Hematopoietic multipotent progenitor cell treated with erythropoietin and hydrocortisone succinate and interleukin-3 and kit ligand, for 15 days (in vitro differentiated cells): ENCODE measurements at places on chromosomes 12 and 14.

DNA sequence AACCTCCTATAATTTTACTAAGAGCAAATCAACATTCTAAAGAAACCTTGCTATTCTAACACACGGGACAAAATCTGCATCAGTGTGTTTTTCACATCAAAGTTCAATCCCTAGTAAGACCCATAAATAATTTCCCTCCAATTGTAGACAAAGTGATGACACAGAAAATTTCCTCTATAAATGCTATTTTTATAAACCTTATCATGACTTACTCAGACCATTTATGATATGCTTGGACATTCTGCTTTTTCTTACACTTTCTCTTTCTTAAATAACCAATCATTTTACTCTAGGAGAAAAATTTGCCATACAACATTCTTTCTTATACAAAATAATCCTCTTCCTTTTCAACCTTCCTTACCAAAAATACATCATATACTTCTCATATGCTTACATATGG is 67.0 kb downstream of the SDR9C7 start:
- no peak for DNase-seq

DNA sequence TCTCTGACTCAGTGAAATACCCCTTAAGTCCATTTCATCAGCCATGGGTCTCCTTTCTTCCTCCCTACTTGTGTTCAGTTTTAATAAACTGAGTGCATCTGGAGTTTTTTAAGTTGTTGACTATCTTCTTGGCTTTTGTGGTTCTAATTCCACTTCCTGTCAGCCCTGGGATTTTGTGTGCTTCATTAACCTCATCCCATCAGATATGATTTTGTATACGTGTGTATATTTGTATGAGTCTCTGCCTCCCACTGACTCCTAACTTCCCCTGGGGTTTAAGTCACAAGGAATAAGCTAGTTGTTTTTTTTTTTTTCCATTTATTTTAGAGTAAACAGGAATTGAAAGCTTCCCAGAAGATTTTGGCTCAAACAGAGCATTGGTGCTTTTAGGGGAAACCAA is 62.7 kb downstream of the TTLL5 start:
- DNase-seq: no peak

DNA sequence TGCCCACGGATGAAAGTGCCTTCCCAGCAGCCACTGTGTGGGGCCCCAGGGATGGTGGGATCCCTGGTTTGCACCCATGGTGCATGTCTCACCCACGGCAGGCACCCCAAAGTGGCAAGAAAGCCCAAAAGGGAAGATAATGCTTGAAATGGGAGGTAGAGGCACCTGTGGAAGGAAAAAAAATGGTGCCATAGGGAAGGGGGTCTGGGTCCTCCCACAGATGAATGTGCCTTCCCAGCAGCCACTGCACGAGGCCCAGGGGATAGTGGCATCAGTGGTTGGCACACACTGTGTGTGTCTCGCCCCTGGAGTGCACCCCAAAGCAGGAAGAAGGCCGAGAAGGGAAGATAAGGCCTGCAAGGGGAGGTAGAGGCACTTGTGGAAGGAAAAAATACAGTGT is 264.2 kb downstream of the ALG10 start:
- DNase-seq: no peak

DNA sequence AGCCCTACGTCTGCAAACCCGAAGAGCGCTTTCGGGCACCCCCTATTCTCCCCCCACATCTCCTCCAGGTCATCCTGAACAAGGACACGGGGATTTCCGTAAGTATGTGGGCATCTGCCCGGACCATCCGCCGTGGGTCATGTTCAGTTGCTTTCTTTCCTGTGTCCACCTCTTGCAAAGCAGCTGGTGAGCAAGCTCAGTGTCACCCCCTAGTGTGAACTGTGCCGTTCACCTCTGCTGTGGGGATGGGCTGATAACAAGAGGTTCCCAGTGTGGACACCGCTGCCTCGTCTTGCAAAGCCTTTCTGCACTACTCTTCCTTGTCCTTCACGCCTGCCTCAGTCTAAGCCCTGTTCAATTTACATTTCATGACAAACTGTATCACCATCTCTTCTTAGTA is 8.6 kb downstream of the PRKAB1 start:
- DNase-seq: no peak

GRCh38 chr12:86659985-86660384 is 403.8 kb upstream of the MGAT4C start:
- DNase-seq: no peak

DNA sequence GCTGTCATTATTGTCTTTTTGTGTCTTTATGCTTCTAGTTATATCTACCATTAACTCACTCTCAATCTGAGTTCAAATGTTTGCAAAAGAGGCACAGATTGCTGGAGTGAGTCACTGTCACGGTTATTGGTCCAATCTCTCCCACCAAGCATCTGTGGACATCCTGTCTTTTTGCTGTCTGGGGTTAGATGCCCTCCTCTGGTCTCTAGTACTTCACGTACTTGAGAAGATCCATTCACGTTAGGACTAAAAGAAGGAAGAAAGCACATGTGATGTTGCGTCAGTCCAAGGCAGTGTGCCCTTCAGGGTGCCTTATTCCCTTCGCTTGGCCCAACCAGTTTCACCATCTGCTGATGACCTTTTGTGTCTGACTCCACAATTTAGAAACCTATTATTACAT is 72.3 kb upstream of the STXBP6 start:
- no peak for DNase-seq

DNA sequence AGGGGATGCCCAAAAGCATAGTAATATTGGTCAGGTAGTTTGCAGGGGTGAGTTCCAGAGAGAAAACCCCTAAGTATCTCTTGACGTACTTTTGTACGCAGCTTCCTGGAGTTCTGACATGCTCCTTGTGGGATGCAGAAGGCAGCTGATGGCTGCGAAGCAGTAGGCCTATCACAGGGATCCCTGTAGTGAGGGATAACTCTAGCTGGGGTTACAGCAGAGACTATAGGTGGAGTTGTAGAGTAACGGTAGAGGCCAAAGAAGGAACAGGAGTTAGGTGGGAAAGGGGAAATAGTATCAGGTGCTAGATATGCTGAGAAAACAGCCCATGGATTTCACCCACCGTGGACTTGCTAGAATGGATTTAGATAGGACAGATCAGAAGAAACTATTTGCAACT is 37.3 kb downstream of the MGST1 start:
- DNase-seq: no peak

DNA sequence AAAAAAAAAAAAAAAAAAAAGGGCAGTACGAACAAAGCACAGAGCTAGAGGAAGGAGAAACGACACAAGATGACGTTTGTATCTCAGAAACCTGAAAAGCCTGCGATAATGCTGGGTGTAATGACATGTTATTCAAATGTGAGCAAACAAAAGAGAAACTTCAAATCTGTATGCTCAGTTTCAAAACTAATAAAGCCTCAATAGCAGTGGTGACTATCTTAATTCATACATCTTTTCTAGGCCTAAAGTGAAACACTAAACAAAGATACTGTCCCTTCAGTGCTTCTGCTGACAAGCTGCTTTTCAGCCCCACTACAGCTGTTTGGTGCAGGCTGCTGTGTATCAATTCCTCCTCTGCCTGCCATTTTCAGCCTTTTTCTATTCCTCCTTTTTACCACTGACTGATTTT is 15.8 kb downstream of the ITPR2 start:
- no peak for DNase-seq

DNA sequence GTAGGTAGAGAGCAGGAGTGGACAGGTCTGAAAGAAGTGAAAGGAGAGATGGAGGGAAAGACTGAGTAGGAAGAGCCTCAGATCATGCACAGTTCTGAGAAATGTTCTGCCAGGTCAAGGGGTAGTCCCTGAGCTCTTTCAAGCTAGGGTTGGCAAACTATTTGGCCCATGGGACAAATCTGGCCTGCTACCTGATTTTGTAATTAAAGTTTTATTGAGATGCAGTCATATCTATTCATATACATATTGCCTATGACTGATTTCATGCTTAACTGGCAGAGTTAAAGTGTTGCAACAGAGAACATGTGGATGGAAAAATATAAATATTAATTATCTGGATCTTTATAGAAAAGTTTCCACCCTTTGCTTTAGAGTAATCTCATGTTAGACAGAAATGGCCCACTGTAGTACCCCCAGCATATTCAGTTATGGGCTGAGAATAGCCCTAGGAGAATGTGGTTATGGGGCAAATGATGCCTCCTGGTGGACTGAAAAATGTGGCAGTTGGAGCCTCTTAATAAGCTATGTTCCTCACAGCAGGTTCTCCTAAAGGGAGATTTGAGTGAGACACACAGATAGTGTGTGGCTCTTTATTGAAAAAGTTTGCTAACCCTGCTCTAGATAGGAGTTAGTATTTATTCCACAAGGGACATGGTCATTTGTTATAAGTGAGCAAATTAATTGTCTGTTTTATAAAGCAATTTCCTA is 476.9 kb downstream of the LRIG3 start:
- no peak for DNase-seq

DNA sequence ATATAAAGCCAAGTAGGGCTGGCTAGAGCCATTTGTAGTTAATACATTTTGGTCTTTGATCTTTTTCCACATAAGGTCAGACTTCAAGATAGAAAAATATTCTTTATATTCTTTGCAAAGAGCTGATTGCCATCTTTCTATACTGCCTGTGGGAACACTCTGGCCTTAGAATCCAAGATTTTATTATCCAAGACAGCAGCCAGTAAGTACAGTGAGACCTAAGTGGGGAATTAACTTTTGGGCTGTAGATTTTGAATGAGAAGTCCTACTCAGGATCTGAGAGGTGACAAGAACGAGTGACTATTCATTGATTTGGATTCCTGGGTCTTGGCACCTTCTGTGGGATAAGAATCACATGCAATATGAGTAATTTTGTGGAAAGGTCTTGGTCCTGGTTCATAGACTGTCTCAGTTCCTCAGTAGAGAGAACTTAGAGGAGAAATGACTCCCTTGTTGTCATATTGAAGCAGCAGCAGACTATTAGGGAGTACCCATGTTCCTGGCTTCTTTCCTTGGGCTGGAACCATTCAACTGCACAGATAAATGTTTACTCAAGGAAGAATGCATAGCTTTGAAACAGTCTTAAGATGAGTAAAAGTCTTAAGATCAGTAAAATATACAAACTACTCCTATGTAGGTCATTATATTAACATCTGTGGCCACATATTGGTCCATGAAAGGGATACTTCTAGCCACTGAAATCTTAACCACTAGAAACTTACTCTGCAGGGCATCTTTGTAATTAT is 353.8 kb downstream of the RAD51B start:
- DNase-seq: no peak

DNA sequence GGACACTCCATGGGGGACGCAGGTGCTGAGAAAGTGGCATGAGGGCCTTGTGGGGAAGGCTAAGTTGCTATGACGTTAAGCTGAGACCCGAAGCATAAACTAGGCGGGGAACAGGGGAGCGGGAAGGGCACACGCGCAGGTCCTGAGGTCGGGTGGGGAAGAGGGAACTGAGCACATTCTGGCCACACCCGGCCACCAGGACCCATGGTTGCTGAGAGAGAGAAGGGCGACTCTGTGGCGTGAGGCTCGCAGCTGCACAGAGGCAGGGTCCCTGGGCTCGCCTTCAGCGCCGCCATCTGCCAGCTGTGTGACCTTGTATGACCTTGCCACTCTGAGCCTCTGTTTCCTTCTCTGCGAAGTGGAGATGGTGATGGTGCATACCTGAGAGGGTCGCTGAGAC is 182.5 kb downstream of the PHETA1 start:
- DNase-seq: no peak

DNA sequence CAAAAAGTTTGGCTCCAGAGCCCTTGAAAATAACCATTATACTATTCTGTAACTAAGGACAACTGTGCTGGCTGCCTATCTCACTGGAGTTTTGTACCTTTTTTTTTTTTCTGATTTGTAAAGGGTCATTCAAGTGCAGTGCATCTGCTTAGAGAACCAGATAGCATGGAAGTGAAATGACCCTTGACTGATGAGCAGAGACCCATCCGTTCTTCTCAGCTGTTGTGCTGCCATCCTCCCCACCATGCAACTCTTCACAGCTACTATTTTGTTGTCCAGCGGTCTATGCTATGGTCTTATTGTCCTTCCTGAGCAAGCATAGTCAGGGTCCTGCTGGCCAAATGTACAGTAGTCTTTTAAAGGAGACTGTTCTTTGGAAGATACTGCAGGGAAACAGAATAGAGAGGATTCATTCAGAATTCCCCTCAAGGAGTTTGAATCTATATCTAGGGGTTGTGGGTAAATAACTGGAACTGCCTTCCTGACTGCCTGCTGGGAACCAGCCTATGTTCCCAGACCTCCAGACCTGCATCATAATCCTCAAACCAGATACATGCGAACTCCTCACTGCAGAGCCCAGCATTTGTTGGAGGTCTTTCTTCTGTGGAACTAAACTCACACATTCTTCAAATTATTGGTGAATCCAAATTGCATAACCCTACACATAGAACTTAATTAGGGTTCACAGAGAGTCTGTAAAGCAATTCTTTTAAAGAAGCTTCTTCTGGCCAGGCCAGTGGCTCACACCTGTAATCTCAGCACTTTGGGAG is 41.1 kb downstream of the GPR19 start:
- no peak for DNase-seq

- no peak for DNase-seq
These were observed 444.8 kb upstream of the RGS6 start for GRCh38 chr14:71487449-71487848.

DNA sequence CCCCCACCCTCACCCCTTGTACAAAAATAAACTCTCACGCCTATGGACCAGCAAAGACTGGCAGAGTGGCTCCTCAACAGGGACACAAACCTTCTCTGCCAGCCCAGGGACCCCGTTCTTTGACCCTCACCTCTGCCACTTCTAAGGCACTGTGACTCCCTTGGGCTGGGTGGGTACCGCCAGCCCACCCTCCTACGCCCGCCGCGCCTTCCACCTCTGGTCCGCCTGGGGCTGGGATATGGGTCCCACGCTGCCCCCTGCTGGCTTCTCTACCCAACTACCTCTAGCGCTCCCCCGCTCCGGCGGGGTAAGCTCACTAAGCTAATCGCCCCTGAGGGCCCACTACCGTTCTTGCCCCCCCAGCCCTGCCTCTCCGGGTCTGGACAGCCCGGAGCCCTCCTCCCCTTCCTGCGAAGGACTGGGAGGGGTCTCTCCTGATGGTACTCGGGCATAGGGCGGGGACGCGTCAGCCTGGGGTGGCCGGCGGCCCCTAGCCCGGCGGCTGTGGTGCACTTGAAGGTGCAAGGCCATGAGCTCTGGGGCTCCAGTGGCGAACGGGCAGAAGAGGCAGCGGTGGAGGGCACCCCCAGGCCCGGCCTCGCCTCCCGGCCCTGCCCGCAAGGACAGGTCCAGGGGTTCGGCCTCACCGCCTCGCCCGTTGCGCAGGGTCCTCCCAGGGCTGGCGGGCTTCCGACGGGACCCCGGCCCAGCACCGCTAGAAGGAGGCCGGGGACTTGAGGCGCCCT is 8.1 kb downstream of the ZNF219 start:
- DNase-seq: peak; percentile 27

- no peak for DNase-seq
These were observed 9.7 kb downstream of the DCP1B start for GRCh38 chr12:1994429-1995143.

GRCh38 chr12:6426882-6427671 is 17.7 kb upstream of the CD27 start:
- DNase-seq: peak; percentile 22

DNA sequence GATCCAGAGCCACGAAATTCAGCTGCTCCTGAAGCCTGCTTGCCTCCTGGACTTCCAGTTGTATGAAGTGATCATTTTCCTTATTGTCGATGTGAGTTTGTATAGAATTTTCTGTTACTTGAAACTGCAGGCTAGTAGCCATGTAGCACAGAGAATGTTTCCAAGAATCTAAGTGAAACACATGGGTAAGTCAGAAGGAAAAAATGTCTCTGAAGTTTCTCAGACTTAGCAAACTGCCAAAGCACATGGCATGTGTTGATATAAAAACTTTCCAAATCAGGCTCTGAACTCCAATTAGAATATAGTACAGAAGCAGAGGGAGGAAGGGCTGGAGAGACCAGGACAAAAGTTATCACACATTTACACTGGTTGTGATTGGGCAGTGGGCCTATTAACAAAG is 9.8 kb upstream of the PCNX1 start:
- DNase-seq: no peak

GRCh38 chr14:34583525-34583924 is 44.0 kb upstream of the EAPP start:
- no peak for DNase-seq
